Large intestine (tissue), 12 donors: ENCODE measurements at places on chromosomes 6 and 20.

- DNase-seq: no peak
- no peak overlapping the region for H3K4me3 ChIP-seq
- H3K27ac ChIP-seq: no peak overlapping the region
- H3K36me3 ChIP-seq: no peaks in the 10 kb centered on the region
- H3K27me3 ChIP-seq: no peaks in the 10 kb centered on the region
- no peaks in the 10 kb centered on the region for H3K4me1 ChIP-seq
Measured at GRCh38 chr20:25745738-25746137, 49.1 kb upstream of the ZNF337 start.

DNA sequence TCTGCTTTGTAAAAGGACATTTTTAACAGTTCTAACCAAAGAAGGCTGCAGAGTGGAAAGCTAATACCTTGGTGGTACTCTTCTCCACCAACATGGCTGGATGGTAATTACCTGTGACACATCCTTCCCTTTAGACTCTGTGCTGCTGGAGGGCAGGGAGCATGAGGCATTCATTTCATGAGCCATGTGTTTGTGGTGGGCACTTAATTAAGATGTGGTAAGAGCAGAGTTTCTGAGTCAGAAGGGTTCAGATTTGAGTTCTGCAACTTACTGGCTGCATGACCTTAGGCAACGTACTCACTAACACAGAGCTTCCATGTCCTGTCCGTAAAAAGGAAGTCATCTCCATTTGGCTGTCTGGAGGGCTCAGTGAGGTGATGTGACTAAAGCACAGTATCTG is 9.1 kb upstream of the ZNF133 start:
- H3K27ac ChIP-seq: no peak overlapping the region
- H3K36me3 ChIP-seq: no peaks in the 10 kb centered on the region
- H3K4me3 ChIP-seq: no peak overlapping the region
- no peak for DNase-seq
- peaks cover 12% of the 10 kb centered on the region for H3K27me3 ChIP-seq
- no peaks in the 10 kb centered on the region for H3K4me1 ChIP-seq

DNA sequence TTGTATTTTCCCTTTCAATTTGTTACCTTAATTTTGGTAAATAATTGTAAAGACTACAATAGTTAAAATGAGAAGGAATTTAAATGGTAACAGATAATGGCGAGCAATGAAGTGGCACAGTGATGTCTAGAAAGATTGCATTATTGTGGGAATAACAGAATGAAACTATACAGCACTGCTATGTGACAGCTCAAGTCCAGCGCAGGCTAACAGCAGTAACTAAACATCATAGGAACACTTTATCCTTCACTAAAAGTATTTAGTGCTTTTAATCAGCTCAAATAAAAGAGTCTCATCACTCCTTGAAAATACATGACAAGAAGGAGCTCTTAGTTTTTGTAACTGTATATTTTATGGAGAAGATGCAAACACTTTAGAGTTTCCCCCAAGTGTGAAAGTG is 190.8 kb downstream of the TENT5A start:
- no peak overlapping the region for H3K4me3 ChIP-seq
- no peaks in the 10 kb centered on the region for H3K27me3 ChIP-seq
- H3K27ac ChIP-seq: peak overlapping the region; percentile 75
- DNase-seq: no peak
- peaks cover 16% of the 10 kb centered on the region for H3K4me1 ChIP-seq
- no peaks in the 10 kb centered on the region for H3K36me3 ChIP-seq

- H3K27me3 ChIP-seq: no peaks in the 10 kb centered on the region
- peak overlapping the region; percentile 91 for H3K27ac ChIP-seq
- no peaks in the 10 kb centered on the region for H3K36me3 ChIP-seq
- peaks cover 5% of the 10 kb centered on the region for H3K4me1 ChIP-seq
Measured at GRCh38 chr6:27871924-27872638, 40.1 kb downstream of the OR2B2 start.

GRCh38 chr6:142945446-142946180 is 637 bp upstream of the HIVEP2 start:
- H3K4me1 ChIP-seq: peaks cover 4% of the 10 kb centered on the region
- H3K27me3 ChIP-seq: no peaks in the 10 kb centered on the region
- peak overlapping the region; percentile 94 for H3K4me3 ChIP-seq
- no peaks in the 10 kb centered on the region for H3K36me3 ChIP-seq
- peak; percentile 53 for DNase-seq
- peak overlapping the region; percentile 99 for H3K27ac ChIP-seq

DNA sequence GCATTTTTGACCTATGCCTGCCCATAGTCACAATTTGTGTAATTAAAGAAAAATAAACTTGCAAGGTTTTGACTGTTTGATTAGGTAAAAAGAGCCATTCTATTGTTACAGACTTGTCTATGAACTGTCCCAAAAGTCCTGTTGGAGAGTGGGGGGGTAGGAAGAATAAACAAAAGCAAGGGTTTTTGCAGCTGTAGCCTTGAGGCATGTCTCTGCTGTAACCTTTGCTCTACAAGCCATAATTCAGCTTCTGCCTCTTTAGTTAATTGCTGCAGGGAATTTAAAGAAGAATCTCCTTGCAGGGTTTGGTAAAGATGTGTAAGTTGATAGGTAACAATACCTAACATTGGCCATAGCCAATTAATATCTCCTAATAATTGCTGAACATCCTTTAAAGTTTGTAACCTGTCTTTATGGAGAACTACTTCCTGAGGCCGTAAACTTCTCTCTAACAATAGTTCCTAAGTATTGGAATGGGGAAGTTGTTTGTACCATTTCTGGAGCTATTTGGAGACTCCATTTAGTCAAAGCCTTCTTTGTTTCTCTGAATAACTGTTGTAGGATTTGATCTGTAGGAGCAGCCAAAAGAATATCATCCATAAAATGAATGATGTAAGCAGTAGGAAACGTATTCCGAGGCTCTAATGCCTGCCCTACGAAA is 7.9 kb upstream of the ABHD12 start:
- H3K4me3 ChIP-seq: no peak overlapping the region
- H3K4me1 ChIP-seq: peaks cover 16% of the 10 kb centered on the region
- H3K27me3 ChIP-seq: no peaks in the 10 kb centered on the region
